ENCODE measurements at places on chromosomes 7 and 10. TPM values are rescaled to one million over a fixed set of nuclear protein-coding genes. Genes with fewer than 3 reads are reported as not detected.

DNA sequence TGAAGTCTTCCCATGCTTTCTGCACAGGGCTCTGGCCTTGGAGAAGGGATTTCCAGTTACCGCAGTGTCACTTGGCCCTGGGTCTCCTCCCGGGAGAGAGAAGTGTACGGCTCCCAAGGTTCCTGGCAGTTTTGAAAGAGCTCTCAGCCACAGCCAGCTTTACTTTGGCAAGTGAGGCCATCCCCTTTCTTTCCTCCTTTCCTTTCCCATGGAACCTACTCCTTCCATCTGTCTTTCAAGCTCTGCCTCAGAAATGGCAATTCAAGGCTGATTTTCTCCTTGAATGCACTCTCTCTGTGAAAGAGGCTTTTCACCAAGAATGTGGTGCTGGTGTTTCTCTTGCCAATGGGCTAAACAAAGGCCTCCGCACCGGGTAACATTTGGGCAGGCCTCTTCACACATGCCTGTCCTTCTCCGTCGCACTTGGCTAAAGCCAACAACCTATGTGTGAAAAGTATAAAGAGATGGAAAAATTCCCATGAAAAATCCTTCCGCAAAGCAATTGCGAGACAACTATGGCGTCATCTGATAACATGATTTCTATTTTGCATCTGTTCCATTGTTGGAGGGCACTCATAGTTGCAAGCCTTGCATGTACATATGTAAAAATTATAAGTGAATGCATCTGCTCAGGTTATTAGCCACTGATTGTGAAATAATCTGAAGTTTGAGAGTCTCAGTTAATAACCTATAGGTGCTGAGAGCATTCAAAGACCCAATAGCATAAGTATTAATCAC lies 125.4 kb downstream of the PFKFB3 start:
- DNase-seq = no peak

DNA sequence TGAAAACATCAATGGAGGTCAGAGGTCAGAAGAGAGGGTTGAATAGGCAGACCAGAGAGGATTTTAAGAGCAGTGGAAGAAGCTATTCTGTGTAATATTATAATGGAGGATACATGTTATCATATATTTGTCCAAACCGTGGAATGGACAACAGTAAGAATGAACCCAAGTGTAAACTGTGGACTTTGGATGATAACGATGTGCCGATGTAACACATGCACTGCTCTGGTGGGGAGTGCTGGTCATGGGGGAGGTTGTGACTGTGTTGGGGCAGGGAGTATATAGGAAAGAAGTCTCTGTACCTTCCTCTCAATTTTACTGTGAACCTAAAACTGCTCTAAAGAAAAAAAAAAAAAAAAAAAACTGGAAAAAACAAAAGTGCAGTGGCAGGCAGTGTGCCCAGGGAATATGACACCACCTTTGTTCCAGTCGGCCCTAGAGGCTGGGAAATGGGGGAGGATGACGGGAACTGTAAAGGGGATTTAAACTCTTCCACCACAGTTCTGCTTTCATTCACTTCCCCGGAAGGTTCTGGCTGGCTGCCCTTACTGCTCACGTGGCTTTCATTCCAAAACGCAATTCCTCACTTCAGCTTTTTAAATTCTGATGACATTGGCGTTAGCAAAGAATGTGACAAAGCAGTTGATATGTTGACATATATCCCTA lies 113.7 kb upstream of the ANKRD1 start:
- no peak for DNase-seq

DNA sequence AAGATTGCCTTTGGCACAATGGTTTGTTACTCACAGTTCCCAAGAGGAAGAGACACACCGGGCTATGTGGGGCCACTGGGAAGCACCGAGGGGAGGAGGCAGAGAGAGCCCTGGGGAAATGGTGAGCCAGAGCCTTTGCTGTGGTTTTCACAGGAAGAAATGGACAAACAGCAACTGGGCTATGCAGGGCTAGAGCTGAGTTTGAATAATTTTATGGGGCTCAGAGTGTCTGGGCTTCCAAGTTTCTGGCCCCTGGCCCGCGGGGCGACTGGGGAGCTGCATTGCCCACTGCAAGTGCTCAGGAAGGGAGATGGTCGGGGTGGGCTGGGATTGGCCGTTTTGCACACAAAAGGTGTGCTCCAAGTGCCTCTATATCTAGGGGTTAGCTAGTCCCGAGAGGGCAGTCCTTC lies 92.6 kb downstream of the CHST15 start:
- no peak for DNase-seq

DNA sequence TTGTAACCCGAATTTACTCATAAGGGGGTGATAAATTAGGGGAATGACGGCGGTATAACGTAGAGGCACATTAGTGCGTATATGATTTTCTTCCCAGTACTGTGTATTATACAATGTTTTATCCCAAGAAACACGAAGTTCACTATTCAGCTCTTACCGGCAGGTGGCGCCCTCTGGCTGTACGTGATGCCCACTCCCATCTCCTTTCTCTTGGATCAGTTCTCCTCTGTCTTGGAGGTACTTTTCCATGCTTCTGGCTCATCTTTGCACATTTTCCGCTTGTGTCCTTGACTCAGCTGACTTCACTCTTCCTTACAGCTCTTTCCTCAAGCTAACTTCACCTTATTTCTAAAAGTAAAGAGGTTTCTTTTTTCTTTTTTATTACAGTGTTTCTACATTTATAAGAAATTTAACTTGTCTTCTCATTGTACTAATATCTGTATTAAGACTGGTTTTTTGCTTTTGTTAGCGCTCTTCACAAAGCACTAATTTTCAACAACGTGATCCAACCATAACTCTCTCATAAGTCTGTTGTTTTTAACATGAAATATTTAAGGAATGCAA lies 21.3 kb downstream of the TMEM176B start:
- DNase-seq = no peak

GRCh38 chr7:134679006-134679405 lies 32.4 kb downstream of the BPGM start:
- DNase-seq = no peak

GRCh38 chr10:71038921-71039320 lies 150.6 kb upstream of the PCBD1 start:
- DNase-seq = no peak

DNA sequence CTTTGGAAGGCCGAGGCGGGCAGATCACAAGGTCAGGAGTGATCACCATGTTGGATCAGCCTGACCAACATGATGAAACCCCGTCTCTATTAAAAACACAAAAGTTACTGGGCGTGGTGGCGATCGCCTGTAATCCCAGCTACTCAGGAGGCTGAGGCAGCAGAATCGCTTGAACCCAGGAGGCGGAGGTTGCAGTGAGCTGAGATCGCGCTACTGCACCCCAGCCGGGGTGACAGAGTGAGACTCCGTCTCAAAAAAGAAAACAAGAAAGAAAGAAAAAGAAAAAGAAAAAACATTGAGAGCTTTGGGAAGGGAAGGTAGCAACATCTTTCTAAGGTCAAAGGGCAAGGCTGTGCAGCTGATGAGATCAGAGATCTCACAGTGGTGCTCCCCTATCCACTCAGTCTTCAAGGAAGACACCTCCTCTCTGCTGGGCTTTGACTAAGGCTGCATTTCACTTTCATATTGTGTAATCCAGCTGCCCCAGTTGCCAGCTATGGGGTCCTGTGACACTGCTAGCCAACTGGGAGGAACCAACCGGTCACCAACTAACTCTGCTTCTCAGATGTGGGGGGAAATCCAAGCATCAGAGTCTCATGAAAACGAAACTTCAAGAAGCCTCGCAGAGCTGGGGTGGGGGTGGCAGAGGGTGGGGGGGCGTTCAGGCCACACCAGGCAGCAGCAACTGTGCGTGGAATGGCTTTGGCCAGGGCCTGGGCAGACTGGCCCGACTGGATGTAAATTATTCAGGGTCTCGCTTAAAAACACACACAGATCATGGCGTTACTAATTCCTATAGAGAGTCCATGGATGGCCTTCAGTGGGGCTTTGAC lies 1.5 kb downstream of the IL15RA start:
- DNase-seq = no peak

Gene SPDYE17
- not detected for total RNA-seq

Gene CACNA2D1
- 3.8 TPM for total RNA-seq

Gene PIK3CG
- 1.3 TPM for total RNA-seq
